Left lung (tissue), 14 donors: ENCODE measurements at places on chromosomes 7 and 10. TPM values are rescaled to one million over a fixed set of nuclear protein-coding genes. Genes with fewer than 3 reads are reported as not detected.
A peak's percentile ranks its signal among the peaks of the same experiment; 100 is the strongest.

The HOXA6 gene
- total RNA-seq: 3.5 TPM

DNA sequence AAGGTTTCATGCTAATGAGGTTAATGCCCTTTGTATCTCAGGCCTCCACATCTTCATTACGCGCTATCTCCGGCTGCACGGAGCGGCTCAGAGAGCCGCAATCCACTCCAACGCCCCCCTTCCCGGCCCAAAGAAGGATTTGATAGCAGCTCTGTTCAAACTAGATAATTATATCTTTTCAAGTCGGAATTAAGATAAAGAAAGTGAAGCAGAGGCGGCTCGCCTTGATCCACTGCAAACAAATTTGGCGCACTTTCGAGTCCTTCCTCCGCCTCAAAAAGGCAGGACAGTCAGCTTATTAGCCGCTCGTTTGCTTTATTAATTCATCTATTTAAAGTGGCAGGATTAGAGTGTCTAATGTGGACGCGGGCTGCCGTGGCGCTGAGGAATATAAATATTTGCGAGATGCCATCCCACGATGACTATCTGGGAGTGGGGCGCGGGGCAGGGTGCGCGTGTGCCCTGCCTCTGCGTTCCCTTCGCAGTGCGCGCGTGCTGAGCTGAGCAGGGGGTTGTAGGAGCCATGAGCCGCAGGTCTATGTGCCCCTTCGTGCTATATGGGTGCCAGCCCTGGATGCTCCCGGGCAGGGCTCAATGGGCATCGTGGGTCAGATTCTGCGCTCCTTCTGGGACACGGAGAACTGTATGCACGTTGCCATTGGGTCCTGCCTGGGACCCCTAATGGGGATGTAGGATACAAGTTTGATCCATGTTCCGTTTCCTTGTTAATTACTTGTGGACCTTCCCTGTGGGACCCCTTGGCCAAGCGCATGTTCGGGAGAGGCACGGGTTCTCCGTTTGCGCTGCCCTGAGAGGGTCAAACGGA lies 9.0 kb downstream of the EMX2 start:
- H3K27me3 ChIP-seq: peaks cover 95% of the 10 kb centered on the region
- no peak for DNase-seq
- no peaks in the 10 kb centered on the region for H3K36me3 ChIP-seq
- no peak overlapping the region for H3K27ac ChIP-seq

GRCh38 chr10:75398692-75399460 lies 2.7 kb downstream of the ZNF503 start:
- H3K27me3 ChIP-seq: no peaks in the 10 kb centered on the region
- H3K36me3 ChIP-seq: peaks cover 15% of the 10 kb centered on the region
- H3K4me1 ChIP-seq: peaks cover 5% of the 10 kb centered on the region
- peak; percentile 34 for DNase-seq
- H3K27ac ChIP-seq: peak overlapping the region; percentile 95

DNA sequence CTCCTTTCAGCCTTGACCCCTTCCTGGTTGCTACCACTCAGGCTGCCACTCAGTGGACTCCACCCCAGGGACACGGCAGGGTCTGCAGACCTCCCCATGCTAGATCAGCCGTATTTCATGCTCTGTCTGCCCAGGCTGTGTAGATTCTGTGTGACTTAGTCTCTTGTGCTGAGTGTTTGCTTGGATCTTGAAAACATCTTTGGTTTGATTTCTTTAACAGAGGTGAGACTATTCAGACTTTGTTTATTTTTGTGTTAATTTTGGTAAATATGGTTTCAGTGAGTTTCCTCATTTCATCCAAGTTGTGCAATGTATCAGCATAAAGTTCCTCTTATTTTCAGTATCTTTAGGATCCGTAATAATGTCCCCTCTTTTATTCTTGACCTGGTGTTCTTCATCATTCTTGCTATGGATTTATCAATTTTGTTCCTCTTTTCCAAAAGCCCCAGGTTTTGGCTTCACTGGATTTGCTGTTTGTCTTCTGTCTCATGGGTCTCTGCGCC lies 21.2 kb upstream of the PWWP2B start:
- H3K27me3 ChIP-seq: no peaks in the 10 kb centered on the region
- peak overlapping the region; percentile 60 for H3K27ac ChIP-seq
- peaks cover 8% of the 10 kb centered on the region for H3K4me1 ChIP-seq
- H3K36me3 ChIP-seq: no peaks in the 10 kb centered on the region
- no peak for DNase-seq
